ENCODE measurements at places on chromosomes 3 and 15.

GRCh38 chr3:148062590-148062989 lies 635.1 kb upstream of the AGTR1 start:
- no peak for DNase-seq

GRCh38 chr15:62393196-62393595 lies 228.1 kb upstream of the C2CD4B start:
- DNase-seq, result no peak

- DNase-seq, result no peak
These were observed 16.7 kb downstream of the CACNA2D3 start for GRCh38 chr3:54138937-54139547.

DNA sequence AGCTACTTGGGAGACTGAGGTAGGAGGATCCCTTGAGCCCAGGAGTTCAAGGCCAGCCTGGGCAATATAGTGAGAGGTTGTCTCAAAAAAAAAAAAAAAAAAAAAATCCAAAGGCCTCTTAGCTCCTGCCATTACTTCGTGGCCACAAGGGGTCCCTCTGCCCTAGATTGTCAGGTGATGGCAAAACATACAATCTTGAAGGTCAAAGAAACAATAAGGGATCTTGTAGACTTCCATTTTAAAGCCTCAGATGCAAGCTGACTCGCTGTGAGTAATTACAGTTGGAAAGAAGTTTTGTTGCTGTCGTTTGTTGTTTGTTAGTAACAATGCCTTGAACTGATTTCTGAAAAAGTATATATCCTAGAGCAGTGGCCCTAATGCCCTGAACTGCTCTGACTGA lies 55.9 kb upstream of the PLCL2 start:
- no peak for DNase-seq

- no peak for DNase-seq
These were observed 104.9 kb downstream of the OCA2 start for GRCh38 chr15:27993996-27994780.

DNA sequence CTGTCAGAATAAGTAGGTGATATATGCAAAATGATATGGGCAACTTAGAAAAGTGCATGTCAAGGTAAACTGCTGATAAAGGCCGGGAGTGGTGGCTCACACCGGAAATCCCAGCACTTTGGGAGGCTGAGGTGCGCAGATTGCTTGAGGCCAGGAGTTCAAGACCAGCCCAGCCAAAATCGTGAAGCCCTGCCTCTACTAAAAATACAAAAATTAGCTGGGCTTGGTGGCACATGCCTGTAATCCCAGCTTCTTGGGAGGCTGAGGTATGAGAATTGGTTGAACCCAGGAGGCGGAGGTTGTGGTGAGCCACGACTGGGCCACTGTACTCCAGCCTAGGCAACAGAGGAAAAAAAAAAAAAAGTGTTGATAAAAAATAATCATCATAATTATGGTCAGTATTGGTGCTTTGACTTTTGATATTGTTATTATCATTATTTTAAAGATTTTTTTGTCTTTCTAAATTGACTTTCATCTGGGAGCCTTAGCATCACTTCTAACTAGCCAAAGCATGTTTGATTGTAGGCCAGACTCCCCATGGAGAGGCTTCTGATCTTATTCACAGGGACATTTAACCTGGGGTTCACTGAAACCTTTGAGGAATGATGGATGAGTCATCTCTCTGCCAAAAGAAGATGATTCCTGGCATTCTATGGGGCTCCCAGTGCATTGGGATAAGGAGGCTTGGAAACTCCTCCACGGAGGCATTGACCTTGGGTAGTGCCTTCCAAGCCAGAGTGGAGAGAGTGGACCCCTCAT lies 5.6 kb downstream of the ZBTB38 start:
- no peak for DNase-seq
